ENCODE measurements at places on chromosomes 11 and 22.

GRCh38 chr22:38401336-38402084, 53.5 kb downstream of the KCNJ4 start:
- no peak overlapping the region for H3K27ac ChIP-seq
- H3K4me3 ChIP-seq, result no peak overlapping the region
- no peak for DNase-seq
- H3K27me3 ChIP-seq, result peaks cover 54% of the 10 kb centered on the region
- peaks cover 16% of the 10 kb centered on the region for H3K4me1 ChIP-seq

- no peaks in the 10 kb centered on the region for H3K4me1 ChIP-seq
- H3K4me3 ChIP-seq, result no peak overlapping the region
- no peak for DNase-seq
- no peak overlapping the region for H3K27ac ChIP-seq
Observed at GRCh38 chr11:74257959-74258553, 53.4 kb downstream of the P4HA3 start.

DNA sequence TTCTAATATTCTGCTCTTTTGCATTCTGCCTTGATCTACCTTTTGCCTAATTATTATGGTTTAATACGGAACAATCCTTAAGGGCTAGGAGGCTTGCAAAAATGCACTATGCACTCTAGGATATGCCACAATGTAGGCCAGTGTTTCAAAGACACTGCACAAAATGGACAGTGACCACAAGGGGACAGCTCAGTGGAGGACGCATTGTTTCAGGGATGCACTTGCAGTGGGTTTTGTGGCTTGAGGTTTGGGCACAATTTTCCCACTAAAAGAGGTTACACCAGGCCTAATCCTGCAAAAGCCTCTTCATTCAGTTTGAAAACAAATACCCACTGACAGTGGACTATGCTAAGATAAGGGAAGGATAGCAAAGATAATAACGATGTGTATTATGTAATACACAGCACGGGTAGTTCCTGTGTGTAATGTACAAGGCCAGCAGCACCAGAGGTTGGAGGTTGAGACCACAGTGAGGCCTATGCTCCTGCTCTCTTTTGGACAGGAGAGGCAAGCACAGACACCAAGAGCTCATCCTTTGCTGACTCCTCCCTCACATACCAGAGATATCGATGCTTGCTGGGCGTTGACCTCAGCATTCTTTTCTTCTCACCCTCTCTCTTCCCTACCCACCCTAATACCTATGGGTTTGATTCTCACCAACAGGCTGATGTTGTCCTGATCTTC, 12.7 kb downstream of the MAP6 start:
- H3K27ac ChIP-seq, result no peak overlapping the region
- peaks cover 3% of the 10 kb centered on the region for H3K4me1 ChIP-seq
- H3K27me3 ChIP-seq, result peaks cover 24% of the 10 kb centered on the region
- no peak for DNase-seq

- peaks cover 12% of the 10 kb centered on the region for H3K36me3 ChIP-seq
- H3K27me3 ChIP-seq, result no peaks in the 10 kb centered on the region
- H3K27ac ChIP-seq, result no peak overlapping the region
- DNase-seq, result no peak
- peaks cover 16% of the 10 kb centered on the region for H3K4me1 ChIP-seq
- H3K4me3 ChIP-seq, result no peak overlapping the region
Observed at GRCh38 chr11:82996966-82997606, 74.6 kb downstream of the RAB30 start.

DNA sequence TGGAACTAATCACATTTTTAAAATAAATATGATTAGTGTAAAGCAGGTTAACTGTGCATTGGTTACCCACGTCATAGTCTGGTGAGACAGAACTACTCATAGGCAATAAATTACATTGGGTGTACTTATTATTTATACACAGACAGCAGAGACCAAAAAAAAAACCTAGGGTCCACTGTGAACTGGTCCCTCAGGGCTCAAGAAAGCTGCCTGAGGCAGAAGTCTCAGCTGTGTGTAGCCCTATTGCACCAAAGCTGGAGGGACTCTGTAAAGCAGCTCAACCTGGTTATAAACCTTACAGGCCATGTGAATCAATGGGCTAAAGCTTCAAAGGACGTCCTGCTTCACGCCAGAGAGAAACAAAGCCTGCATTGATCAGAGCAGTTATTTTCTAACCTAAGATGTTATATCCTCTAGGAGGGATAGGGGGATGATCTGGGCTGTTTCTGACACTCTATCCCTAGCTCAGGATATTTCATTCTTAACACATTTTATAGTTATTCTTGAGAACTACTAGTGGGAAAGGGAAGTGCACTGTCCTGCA, 432.2 kb upstream of the ANO3 start:
- DNase-seq, result no peak
- no peak overlapping the region for H3K27ac ChIP-seq
- no peak overlapping the region for H3K4me3 ChIP-seq
- H3K27me3 ChIP-seq, result no peaks in the 10 kb centered on the region

DNA sequence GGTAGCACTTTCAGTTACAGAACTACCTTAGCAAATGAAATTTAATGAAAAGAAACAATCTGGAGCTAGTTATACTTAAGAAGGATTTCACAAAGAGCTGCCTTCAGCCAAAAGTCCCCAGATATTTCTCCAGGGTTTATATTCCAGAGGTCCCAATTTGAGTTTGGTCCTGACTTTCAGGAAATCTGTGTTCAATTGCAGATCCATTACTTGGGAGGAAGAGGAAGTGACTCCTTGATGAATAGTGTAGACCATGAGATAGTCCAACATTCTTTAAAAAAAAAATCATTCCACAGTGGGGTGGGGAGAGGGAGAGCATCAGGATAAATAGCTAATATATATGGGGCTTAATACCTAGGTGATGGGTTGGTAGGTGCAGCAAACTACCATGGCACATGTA, 117.6 kb upstream of the ARHGAP20 start:
- no peaks in the 10 kb centered on the region for H3K4me1 ChIP-seq
- no peak overlapping the region for H3K4me3 ChIP-seq
- H3K36me3 ChIP-seq, result no peaks in the 10 kb centered on the region
- no peak for DNase-seq

DNA sequence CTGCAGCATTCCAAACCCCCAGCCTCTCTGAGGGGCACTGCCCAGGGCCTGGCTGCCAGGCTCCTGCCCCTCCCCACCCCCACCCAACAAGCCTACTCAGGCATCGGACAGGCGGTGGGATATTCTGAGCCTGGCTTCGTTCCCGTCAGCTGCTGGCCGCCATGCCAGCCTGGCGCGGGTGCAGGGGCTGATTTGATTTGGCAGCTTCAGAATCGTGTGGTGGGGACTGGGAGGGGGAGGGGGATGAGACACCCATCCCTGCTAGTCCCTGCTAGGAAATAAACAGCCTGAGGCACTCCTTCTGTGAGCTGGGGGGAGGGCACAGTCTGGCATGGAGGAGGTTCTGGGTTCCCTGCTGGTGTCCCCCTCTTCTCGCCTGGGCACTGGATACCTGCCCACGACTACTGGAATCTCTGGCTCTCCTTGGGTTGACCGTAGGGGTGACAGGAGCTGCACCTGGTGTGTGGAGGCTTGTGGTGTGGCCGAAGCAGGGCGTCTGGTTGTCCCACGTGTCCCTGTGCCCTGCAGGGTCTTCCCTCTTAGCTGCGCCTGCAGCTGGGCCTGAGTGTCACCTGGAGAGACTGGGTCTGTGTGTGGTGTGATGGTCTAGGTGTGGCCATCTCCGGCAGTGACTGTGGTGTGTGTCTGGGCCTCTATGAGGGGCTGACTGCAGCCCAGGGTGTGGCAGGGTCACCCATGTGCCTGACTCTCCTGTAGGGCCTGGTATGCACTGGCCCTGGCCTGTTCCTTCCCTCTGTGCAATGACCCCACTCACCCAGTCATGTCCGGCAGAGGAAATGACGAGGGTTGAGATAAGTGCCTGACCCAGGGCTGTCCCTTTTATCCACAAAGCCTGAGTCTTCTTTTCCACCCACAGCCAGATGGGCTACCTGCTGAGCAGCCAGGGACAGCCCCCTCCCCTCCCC, 42.2 kb downstream of the PDE2A start:
- DNase-seq, result no peak
- no peaks in the 10 kb centered on the region for H3K36me3 ChIP-seq
- H3K27ac ChIP-seq, result no peak overlapping the region
- no peaks in the 10 kb centered on the region for H3K4me1 ChIP-seq
- no peak overlapping the region for H3K4me3 ChIP-seq

DNA sequence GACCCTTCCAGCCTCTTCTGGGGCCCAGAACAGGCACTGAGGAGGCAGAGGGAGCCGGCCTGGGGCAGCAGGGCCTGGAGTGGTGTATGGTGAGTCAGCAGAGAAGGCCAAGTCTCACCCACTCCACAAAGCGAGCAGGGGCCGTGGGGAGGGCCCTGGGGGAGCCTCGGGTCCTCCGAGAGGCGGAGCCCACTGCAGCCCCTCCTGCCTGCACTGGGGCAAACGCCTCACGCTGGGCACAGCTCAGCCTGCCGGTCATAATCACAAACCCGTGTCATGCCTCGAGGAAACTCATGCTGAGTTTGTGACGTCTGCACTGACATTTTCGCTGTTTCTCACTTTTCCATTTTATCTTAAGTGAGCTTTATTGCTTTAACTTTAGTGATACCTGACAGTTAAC, 38.4 kb downstream of the TOLLIP start:
- DNase-seq, result no peak
- H3K36me3 ChIP-seq, result no peaks in the 10 kb centered on the region
- H3K4me1 ChIP-seq, result no peaks in the 10 kb centered on the region
- no peak overlapping the region for H3K4me3 ChIP-seq
- peaks cover 5% of the 10 kb centered on the region for H3K27me3 ChIP-seq

GRCh38 chr11:74951226-74951625, 2.2 kb downstream of the SPCS2 start:
- no peak overlapping the region for H3K27ac ChIP-seq
- peaks cover 39% of the 10 kb centered on the region for H3K36me3 ChIP-seq
- H3K27me3 ChIP-seq, result no peaks in the 10 kb centered on the region
- peaks cover 52% of the 10 kb centered on the region for H3K4me1 ChIP-seq
- DNase-seq, result no peak

GRCh38 chr11:57392763-57393105, 2.3 kb upstream of the PRG2 start:
- no peak overlapping the region for H3K27ac ChIP-seq
- H3K27me3 ChIP-seq, result peaks cover 4% of the 10 kb centered on the region
- H3K4me1 ChIP-seq, result no peaks in the 10 kb centered on the region
- no peaks in the 10 kb centered on the region for H3K36me3 ChIP-seq
- H3K4me3 ChIP-seq, result no peak overlapping the region

- peak; percentile 35 for DNase-seq
- H3K4me1 ChIP-seq, result peaks cover 80% of the 10 kb centered on the region
- peak overlapping the region; percentile 61 for H3K4me3 ChIP-seq
- H3K36me3 ChIP-seq, result peaks cover 17% of the 10 kb centered on the region
- no peaks in the 10 kb centered on the region for H3K27me3 ChIP-seq
- peak overlapping the region; percentile 97 for H3K27ac ChIP-seq
Observed at GRCh38 chr22:40055143-40055883, 60.6 kb downstream of the FAM83F start.

DNA sequence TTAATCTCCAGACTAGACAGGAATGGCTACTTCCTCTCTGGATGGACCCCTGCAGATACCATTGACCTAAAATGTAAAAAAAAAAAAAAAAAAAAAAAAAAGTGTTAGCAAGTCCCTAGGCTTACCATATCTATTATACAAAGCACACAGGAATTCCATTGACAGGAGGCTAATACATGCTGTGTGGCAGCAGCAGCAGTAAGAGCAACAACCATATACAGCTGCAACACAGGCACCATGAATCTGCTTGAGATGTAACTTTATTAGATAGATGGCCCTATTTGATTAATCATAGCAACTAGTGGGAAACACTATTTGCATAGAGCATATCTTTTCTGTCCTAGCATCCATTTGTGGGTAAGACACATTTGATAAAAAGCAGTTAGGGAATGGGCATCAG, 1447.1 kb downstream of the FAM181B start:
- no peak overlapping the region for H3K4me3 ChIP-seq
- H3K36me3 ChIP-seq, result no peaks in the 10 kb centered on the region
- no peaks in the 10 kb centered on the region for H3K4me1 ChIP-seq
- no peak for DNase-seq
- H3K27me3 ChIP-seq, result no peaks in the 10 kb centered on the region
- H3K27ac ChIP-seq, result no peak overlapping the region

DNA sequence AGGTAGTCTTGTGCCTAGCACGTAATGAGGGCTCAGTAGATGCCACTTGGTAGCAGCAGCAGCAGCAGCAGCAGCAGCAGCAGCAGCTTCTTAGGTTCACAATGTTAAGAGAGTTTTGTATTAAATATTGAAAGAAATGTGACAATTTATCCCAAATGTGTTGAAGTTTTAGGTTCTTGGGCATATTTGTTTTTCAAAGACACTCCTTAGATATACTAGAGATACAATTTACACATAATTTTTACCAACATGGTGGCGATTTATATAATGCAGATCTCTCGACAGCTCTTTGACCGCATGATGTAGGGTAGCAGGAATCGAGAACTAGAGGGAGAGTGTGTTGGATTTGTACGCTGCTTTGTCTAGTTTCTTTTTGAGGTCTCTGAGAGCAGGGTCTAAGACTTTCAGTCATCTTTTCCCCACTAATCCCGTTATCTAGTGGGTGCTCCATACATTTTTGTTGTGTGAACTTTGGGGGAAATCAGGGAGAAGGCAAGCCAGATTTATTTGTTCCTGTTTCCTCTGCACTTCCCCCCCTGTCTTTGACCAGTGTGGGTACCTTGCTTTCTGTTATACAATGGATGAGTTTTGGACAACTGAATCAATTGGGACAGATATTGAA, 1.4 kb downstream of the FDX1 start:
- no peak for DNase-seq
- H3K27me3 ChIP-seq, result no peaks in the 10 kb centered on the region
- H3K4me1 ChIP-seq, result peaks cover 47% of the 10 kb centered on the region
- H3K36me3 ChIP-seq, result no peaks in the 10 kb centered on the region

GRCh38 chr22:41908411-41909309, 6.2 kb downstream of the SHISA8 start:
- H3K27me3 ChIP-seq, result peaks cover 56% of the 10 kb centered on the region
- H3K27ac ChIP-seq, result no peak overlapping the region
- H3K4me3 ChIP-seq, result peak overlapping the region; percentile 18
- peaks cover 15% of the 10 kb centered on the region for H3K36me3 ChIP-seq

DNA sequence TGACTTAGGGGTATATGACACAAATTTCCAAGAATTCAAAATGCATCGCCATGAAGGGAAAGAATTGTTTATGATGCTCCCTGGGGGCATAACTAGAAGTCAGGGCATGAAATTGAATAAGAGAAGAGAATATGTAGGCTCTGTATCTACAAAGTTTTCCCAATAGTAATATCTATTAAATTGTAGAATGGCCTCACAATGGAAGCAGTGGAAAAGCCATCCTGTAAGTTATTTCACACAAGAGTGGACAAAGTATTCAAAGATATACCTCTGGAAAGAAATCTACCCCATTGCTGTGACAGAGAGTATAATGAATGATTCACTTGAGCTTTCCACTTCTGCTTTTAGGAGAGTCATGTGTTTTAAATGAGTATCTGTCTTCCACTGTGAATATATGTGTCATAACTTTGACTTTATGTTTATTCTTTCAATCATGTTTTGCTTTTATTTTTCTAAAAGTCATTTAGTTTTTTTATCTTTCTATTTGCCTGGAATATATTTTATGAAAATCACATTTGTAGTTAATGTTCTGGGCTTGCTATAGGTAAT, 65.7 kb upstream of the DDI1 start:
- H3K27me3 ChIP-seq, result no peaks in the 10 kb centered on the region
- no peak overlapping the region for H3K27ac ChIP-seq
- H3K4me1 ChIP-seq, result no peaks in the 10 kb centered on the region
- H3K4me3 ChIP-seq, result no peak overlapping the region
- no peaks in the 10 kb centered on the region for H3K36me3 ChIP-seq

All from activated naive CD4-positive, alpha-beta T cell treated with anti-CD3 and anti-CD28 coated beads, Interleukin-2, amount 10 ng/mL, durations not matched to agents 7 days and 5 days (primary cell).